HEK293T (cell line): ENCODE measurements at places on chromosomes 5 and 9.

DNA sequence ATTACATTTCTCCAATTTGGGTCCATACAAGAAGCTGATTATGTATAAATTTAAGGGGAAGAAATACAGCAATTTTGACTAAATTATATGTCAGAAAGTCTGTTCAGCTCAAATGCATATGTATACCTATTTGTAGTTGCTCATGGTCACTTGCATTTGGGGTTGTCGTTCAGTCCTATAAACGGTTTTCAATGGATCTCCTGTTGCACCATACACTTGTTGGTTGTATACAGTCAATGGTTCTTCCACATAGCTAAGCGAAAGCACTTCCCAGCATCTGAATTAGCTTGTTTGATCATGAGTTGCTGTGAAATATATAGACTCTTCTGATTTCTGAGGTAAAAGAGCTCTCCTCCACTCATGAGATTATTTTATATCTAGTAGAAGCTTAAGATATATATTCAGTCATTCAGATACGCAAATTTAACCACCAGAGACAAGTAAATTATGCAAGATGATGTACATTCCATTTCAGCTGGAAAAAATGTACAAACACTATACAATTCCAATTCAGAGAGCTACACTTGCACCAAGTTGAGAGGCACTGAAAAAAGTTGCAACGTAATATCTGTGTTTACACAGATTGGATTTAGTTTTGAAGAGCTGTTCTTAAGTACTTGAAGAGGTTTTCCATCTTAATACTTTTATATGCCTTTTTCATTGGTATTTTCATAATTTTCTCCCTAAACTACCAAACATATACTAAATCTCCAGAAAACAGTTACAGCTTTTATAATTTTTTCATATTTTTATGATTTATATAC, 64.4 kb upstream of the POU5F2 start:
- DNase-seq = no peak

DNA sequence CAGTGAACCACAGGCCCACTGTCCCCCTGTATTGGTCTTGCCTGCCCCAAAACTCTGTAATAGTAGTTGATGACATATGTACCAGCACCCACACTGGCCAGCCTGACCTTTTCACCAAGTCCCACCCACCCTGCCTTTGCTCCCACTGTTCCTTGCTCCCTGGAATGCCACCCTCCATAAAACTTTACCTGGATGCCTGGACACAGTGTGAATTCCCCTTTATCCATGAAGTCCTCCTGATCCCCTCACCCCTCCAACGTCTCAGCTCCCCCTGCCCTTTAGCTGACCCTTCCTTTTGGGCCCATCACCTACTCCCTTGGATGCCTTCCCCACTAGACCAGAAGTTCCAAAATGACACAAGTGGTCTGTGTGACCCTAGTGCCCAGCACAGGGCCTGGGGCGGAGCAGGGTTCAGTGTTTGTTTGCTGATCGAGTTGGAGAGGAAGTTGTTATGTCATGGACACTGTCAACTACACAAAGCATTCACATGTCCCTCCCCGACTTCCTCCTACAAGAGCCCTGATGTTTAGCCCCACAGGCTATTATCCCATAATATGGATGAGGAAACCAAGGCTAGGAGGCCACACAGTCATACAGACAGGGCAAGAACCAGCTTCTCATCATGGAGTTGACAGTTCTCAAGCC, 16.1 kb downstream of the AMBP start:
- DNase-seq = no peak

GRCh38 chr5:33509036-33509435, 68.3 kb downstream of the TARS1 start:
- DNase-seq = no peak

- no peak for DNase-seq
Measured at GRCh38 chr5:113147537-113147936, 170.9 kb downstream of the DCP2 start.

DNA sequence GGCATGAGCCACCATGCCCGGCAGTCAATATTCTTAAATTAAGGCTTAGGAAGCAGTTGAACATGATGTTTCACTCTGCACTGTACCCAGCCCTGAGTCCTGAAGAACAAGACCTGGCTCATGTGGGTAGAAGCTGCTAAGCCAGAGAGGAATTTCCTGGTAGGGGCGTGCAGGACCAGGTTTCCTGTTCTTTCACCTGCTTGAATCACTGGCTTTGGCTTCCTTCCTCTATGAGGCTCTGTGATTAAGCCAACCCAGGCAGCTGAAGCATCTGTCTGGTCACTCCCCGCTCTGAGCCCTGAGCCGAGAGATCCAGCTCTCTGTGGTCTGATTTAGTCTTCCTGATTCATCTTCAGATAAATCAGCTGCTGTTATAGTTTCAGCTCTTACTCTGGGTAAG, 29.1 kb downstream of the CFAP77 start:
- DNase-seq = no peak

GRCh38 chr5:123131551-123132204, 42.6 kb downstream of the PRDM6 start:
- no peak for DNase-seq

GRCh38 chr5:10489810-10490426, 48.2 kb downstream of the ROPN1L start:
- no peak for DNase-seq

- DNase-seq = no peak
Measured at GRCh38 chr5:980966-981365, 27.6 kb upstream of the NKD2 start.

GRCh38 chr5:28305891-28306290, 1267.5 kb upstream of the CDH9 start:
- no peak for DNase-seq

- no peak for DNase-seq
Measured at GRCh38 chr9:27880156-27880555, 306.9 kb upstream of the C9orf72 start.
